ENCODE measurements at places on chromosomes 3 and 15.

DNA sequence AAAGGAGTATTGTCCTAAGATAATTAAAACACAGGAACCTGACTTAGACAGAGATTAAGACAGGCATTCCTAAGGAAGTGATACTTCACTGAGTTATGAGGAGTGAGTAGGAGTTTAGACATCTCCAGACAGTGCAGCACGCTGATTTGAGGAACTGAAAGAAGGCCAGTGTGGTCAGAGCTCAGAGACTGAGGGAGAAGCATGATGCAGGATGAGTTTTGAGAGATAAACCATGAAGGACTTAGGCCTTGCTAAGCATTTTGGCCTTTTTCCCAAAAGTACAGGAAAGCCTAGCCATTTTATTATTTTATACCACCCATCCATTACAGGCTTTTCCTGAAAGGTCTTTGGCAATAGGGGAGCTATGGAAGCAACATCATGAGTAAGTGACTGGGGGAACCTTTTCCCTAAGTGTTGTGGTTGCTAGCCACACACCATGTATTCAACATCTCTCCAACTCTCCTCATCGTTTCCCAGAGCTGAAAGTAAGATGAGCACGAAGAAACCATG lies 375.6 kb upstream of the TPRG1 start:
- DNase-seq, result no peak

DNA sequence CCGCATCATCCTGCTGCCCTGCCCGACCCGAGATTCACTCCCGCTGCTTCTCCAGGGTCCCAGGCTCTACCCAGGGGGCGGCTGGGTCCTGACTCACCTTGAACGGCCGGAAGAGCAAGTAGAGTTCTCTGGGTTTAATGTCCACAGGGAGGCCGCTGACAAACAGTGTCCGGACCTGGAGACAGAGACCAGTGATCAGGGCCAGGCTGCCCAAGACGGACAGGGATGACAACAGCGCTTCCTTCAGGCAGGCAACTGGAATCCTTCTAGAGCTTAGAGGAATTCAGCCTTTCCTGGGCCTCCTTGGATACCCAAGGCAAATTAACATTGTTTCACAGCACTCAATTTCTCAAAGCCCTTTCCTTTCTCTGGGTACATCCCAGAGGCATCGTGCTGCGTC lies 23.9 kb downstream of the RBPMS2 start:
- no peak for DNase-seq

DNA sequence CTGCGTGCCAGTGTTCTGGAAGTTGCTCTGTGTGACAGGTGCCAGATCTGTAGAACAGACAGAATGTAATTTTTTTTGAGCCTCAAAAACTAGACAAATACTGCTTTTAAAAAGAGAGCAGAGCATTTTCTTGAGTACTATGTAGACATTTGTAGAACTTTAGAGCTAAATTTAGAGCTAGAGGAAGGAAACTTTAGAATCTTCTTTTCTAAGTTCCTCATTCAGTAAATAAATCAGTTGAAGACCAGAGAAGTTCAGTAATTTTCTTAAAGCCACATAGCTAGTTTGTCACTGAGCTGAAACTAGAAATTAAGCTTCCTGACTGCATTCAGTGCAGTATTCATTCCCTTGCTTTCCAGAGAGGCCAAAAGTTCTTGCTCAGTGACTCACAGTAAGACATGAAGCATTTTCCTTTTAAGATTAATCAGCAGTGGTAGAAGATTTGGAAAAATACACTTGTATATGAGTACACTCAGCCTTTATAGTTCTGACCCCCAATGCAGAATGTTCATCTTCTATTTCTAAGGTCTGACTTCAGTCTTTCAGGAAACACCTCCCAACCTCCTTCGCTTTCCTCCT lies 83.6 kb upstream of the TSEN2 start:
- DNase-seq, result no peak

DNA sequence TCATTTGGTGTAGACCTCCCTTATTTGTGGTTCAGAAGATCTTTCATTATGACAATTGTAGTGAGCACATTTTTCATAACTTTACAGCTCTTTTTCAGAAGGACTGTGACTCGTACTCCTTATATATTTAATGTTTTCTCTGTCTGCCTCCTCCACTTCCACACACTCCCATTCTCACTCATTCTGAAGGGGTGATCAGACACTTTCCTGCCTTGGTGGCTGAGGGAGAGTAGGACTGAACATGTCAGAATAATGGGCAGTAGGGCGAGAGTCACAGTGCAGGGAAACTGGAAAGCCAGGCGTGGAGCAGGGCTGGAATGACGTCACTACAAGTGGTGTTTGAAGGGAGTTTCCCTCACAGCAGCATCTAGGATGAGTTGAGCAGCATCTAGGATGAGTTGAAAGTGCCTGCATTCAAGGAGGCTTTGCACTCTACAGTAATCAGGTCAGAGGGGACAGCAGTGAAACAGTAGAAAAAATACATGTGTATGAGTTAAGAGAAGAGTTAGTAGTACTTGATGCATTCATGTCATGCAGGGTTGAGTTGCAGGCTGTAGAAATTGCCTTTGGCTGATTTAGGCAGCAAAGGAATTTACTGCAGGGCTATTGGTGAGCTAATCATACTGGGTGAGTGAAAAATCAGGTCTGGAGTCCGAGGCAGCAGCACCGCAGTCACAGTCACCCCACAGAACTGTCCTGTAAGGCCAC lies 36.3 kb upstream of the FBXL22 start:
- no peak for DNase-seq

- DNase-seq, result no peak
Observed at GRCh38 chr15:91508633-91509032, 344.9 kb upstream of the SLCO3A1 start.

- no peak for DNase-seq
Observed at GRCh38 chr15:97986781-97987180, 26.3 kb downstream of the ARRDC4 start.

DNA sequence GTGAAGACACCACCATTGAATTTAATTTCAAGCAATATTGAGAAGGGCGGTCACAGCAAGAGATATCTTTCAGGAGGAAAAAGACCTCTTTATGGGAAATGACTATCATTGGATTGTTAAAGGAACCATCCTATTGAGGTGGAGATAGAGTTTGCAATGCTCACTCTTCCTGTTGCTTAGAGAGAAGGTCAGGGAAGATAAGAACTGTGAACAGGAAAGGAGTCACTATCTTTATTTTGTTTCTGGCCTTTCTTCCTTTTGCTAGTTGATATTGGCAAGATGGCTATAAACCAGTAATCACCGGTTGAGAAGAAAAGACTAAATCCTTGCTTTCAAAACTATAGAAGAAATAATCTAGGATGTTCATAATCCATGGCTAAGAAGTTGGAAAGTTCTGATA lies 112.1 kb upstream of the TMEM108 start:
- no peak for DNase-seq

- no peak for DNase-seq
Observed at GRCh38 chr3:57142411-57142723, 22.8 kb downstream of the IL17RD start.

DNA sequence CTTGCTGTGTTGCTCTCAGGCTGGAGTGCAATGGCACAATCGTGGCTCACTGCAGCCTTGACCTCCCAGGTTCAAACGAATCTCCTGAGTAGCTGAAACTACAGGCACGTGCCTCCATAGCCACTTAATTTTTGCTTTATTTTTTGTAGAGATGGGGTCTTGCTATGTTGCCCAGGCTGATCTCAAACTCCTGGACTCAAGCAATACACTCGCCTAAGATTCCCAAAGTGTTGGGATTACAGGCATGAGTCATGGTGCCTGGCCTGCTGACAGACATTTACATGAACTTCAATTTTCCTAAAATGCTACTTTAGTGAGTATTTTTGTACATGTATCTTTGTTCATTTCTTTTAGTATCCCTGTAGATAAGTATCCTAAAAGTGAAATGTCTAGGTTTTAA lies 132.3 kb downstream of the SUCLG2 start:
- no peak for DNase-seq

DNA sequence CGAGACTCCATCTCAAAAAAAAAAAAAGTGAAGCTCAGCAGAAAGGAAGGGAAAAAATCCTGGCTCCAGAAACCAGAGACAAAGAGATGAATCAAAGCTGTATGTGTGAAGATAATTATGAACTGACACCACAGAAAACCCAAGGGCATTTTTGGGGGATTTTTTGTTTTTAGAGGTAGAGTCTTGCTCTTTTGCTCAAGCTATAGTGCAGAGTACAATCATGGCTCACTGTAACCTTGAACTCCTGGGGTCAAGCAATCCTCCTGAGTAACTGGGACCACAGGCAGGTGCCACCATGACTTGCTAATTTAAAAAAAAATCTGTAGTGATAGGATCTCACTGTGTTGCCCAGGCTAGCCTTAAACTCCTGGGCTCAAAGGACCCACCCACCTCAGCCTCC lies 22.8 kb downstream of the HCLS1 start:
- no peak for DNase-seq

DNA sequence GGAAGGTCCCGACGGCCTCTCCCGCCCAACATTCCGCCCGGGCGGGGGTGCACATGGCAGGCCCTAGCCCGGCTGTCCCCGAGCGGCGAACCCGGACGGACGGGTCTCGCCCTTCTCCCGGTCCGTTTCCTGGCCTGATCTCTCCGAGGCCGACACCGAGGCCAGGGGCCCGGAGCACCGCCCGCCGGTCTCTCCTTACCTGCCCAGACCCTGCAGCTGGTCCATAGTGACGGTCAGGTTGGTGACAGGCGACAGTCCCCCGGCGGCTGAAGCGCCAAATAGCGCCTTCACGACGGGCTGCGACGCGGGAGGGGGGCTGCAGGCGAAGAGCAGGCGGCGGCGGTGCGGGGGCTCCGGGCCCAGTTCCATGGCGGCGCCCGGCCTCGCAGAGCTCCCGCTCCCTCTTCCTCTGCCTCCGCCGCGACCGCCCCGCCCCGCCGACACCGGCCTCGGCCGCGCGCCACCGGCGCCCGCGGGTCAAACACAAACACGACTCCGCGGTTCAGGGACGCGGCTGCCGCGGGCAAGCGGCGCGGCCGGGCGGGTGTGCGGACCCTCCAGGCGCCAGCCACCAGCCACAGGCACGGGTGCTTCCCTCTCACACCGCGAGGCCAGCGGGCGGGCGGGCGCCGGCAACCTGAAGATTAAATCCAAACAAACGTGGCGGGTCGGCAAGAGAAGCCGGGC lies 495 bp downstream of the CDC25A start:
- DNase-seq, result no peak

GRCh38 chr3:156675830-156676767 lies 1.7 kb downstream of the TIPARP start:
- peak; percentile 63 for DNase-seq

Data from DMS79 treated with DMSO at 0.1 percent for 48 hours (cell line).